ENCODE measurements at places on chromosomes 2 and 18. TPM values are rescaled to one million over a fixed set of nuclear protein-coding genes. Genes with fewer than 3 reads are reported as not detected.

DNA sequence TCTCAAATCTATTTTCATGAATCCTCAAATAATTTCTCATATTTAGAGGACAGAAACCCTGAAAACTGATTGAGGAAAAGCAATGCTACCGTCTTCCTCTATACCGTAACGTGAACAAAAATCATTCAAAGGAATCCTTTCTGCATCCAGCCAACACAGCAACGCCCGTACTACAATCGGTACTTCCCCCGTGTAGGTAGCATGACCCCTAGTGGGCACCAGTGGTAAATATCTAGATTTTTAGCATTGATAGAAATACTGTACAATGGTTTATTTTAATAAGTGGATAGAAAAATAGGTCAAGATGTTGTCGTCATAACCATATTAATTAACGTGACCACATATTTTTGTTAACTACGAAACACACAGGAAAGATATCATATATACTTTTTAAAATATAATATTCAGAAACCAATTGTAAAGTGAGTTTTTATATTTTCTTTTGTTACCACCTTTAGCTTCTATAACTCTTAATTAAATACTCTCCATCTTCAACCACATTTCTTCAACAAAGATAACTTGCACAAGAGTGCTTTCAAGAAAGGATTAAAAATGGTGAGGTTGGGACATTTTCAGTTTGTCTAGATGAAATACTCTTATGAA, 194.1 kb downstream of the SS18 start:
- DNase-seq: no peak

DNA sequence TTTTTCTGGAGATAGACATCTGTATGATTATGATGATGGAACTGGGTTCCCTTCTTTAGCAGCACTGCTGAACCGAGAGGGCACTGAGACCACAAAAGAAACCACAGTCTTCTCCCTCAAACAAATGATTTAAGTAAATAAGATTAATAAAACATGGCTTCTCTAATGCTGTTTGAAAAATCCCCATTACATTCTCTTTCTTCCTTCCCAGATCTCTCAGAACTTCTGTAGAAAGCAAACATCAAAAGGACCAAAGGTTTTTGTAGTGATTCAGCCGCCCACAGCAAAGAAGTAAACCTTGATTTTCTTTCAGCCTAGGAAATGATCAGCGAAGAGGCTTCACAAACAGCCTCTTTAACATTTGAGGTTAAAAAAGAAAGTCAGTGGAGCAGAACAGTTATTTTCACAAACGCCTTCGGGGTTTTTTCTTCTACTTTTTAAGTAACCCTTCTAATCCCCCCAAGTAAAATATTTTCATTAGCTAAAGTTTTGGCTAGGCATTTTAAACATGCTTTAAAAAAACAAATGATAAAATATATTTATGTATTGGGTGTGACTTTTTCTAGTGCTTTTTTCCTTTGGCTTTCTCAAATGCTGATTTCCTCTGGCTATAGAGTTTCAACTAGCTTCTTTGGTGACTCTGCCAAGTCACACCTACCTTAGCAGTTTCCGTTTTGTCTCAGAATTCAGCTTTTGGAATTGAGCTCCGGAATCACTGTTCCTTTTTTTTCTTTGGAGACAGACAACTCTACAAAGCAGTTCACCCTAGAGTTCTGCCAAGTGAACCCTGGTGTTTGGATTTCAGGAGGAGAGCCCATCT, 89.6 kb downstream of the UPP2 start:
- no peak for DNase-seq

GRCh38 chr2:80499095-80499494, 194.5 kb upstream of the LRRTM1 start:
- no peak for DNase-seq

DNA sequence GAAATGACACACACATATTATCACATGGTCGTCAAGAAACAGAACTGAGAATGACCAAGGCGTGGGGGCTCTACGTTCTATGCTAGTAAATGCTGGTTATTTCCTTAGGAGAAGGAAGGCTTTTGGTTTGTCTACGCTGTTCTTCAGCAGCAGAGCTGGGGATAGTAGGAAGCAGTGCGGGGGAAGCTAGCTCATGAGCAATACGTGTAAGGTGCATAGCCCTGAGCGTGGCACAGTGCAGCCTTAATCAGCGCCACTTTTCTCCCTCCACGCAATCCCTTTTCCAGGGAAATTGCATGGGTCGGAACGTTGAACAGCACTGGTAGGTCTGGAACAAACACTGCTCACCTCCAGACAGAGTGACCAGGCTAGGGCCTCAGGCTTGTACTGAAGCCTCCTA, 199.6 kb upstream of the FBXO11 start:
- DNase-seq: no peak

GRCh38 chr2:235343156-235343774, 150.6 kb upstream of the AGAP1 start:
- DNase-seq: no peak

GRCh38 chr2:173872714-173873113, 92.5 kb downstream of the SP3 start:
- DNase-seq: no peak

DNA sequence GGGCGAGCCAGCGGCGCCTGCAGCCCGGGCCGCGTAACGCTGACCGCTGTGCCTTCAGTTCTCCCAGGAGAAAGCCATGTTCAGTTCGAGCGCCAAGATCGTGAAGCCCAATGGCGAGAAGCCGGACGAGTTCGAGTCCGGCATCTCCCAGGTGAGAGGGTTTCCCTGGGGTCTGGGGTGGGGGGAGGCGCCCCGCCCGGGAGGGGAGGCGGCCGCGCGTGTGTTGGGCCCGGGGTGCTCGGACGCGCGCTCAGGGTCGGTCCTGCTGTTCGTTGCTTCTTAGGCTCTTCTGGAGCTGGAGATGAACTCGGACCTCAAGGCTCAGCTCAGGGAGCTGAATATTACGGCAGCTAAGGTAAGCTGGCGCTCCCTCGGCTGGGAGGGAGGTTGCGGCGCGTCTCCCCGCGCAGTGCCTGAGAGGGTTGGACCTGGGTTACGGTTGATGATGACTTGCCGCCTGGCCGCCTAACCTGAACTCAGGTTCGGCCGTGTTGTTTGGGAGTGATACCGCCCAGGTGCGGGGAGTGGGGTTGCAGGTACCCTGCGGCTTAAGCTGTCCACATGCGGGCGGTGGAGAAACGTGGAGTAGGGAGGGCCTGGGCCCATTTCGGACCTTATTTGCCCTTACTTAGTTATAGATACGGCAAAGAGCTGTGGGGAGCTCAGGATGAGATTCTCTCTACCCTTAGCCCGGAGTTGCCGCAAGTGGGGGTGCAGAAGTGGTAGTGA, 638 bp downstream of the RPS7 start:
- no peak for DNase-seq

GRCh38 chr2:190477661-190478454, 56.7 kb downstream of the NEMP2 start:
- peak; percentile 24 for DNase-seq

GRCh38 chr2:221571551-221572218, 419 bp downstream of the EPHA4 start:
- no peak for DNase-seq

DNA sequence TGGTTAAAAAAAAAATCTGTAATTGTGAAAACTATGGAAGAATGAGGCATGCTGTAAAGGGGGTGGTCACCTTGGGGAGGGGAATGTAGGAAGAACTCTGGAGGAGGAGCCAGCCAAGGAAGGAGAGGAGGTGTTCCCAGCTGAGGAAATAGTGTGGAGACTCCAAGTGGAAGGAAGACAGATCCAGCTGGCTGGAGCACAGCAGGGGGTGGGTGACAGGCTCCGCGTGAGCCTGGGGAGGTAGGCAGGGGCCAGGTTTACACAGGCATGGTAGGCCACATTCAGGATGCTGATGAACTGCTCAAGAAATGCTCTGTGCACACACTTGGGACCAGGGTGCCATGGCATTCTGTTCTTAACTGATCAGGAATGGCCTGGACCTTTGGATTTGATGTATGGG, 16.8 kb downstream of the AFF3 start:
- no peak for DNase-seq

DNA sequence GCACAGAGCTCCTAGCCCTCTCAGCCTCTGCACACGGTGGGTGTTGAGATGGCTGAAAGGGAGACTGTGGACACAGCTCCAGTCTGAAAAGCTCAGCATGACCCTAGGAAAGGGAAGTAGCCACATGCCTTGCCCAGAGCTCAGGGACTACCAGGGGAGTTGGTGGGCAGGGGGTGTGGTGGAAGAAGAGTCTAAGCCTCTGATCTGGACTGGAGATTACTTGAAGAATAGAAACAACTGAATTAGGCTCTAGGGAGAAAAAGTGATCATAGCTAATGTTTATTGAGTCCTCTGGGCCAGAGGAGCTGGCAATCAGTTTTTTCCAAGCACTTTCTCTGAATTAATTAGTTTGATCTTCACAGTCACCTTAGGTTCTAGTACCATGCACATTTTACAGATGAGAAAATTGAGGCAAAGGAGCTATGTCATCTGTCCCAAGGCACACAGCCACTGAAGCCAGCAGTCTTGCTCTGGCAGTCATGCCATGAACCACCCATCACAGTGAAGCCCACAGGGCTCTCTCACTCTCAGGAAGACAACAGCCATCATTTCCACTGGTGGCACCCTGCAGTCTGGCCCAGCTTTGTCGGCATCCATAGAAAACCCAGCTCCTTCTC, 10.3 kb downstream of the SDC1 start:
- no peak for DNase-seq

- DNase-seq: no peak
Observed at GRCh38 chr2:54678719-54679118, 44.7 kb upstream of the EML6 start.

- DNase-seq: no peak
Observed at GRCh38 chr18:36176177-36176584, 11.1 kb upstream of the MOCOS start.

- DNase-seq: no peak
Observed at GRCh38 chr2:11050565-11050964, 104.7 kb upstream of the SLC66A3 start.

DNA sequence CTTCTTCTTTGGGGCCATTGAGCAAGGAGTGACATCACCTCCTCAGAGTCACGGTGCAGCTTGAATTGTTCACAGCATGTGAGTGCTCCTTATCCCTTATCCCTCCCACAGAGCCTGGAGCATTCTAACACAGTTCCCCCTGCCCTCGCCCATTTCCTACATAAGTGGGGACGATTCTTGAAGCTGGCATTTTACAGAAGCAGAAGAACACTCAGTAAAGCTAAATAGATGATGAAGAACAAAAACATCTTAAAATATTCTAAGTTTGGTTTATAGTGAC, 135.8 kb upstream of the APCDD1 start:
- no peak for DNase-seq

DNA sequence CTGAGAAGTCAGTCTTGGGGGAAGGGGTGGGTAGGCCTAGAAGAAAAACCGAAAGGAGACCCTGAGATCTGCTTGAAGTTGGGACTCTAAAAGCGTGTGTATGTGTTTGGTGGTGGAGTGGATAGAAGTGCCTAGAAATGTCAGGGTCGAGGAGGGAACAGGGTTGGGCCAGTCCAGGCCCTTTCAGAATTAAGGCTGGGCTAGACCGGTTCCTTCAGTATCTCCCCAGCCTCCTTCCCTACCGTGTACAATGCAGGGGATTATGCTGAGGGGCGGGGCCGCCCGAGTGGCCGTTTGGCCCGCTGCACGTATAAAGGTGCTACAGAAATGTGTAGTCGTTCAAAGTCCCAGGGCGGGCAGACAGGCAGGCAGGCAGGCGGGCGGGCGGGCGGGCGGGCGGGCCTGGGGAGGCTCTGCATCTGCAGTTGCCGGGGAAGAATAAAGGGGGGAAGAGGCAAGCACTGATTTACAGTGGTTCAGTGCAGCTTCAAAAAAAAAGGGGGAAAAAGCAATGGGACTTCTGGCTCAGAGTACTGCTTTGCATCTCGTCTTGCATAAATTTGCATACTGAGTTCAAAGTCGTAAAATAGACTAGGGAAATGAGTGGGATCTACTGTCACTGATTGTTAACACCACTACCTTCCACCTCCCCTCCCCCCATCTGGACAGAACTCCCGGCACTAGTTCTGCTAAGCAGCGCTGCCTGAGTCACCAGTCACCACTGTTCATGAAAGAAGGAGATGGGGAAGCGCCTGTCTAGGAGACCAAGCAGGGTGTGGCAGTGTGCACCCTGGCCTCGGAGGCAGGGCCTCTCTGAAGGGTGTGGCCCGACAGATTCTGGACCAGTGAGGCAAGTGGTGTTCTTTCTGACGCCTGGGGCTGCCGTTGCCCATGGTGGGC, 3.6 kb downstream of the IGFBP2 start:
- DNase-seq: peak; percentile 38

DNA sequence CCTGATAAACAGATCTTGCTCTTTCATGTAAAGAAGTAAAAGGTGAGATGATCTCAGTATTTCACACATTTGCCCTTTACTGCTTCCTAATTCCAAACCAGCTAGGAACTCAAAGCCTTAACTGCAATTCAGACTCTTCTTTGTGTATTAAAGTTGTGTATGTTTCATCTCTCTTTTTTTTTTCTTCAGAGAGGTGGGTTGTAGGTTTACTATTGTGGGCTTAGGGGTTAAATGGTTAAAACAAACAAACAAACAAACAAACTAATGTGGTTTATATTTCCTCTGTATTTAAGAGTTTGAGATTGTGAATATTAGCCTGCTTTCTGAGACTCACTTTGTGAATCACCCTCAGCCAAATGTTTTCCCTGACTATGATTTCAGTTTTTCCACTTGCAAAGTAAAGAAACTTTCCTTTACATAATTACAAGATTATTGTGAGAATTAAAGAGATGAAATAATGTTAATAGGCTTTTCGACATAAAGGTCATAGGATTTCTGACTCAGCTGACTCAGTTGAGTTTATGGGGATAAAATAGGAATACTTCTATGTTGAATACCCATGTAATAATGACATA, 2.8 kb downstream of the GULP1 start:
- DNase-seq: no peak

DNA sequence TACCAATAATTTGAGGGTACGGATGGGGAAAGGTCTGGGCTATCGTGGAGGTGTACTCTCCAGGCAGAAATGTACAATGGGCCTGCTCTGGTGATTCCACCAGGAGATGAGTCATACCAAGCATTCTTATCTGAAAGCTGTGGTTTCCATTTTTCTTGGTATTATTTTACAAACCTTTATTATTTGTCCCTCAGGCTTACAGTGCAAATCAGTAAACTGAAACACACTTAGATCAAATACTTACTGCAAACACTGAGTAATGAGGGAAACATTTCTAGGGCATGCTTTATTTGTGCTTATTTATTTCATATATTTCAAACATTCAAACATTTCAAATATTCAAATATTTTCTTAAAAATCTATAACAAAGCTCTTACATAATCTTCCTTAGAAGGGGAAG, 319.8 kb downstream of the RND3 start:
- no peak for DNase-seq

DNA sequence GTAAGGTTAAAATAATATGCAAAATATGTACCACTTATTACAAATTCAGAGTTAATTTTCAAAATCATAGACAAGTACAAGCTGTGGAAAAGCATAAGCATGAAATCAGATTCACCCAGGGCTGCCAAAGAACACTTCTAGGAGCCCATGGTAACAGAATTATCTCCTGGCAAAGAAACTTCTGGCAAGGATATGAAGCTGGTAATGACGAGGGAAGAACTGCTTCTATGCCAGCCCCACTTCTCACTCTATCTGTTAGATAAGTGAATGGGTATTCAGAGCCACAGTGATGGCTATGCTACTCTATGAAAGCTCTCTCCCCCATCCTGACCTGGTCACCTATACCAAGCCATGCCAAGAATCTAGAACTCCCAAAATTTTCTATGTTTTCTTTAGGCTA, 36.9 kb upstream of the PDE1A start:
- DNase-seq: no peak

- DNase-seq: peak; percentile 86
Observed at GRCh38 chr2:2828774-2829368, 497.8 kb upstream of the MYT1L start.

The WDSUB1 gene
- total RNA-seq: 30.9 TPM

The SERPINB11 gene
- not detected for total RNA-seq

The SLC9A4 gene
- total RNA-seq: 0.62 TPM

The UGT1A8 gene
- not detected for total RNA-seq

The CASP10 gene
- total RNA-seq: 2.0 TPM

The PDCD1 gene
- not detected for total RNA-seq

All from occipital lobe (tissue), 3 donors.